ENCODE measurements at places on chromosomes 7 and 10. TPM values are rescaled to one million over a fixed set of nuclear protein-coding genes. Genes with fewer than 3 reads are reported as not detected.

The AKR1C4 gene
- not detected for total RNA-seq

DNA sequence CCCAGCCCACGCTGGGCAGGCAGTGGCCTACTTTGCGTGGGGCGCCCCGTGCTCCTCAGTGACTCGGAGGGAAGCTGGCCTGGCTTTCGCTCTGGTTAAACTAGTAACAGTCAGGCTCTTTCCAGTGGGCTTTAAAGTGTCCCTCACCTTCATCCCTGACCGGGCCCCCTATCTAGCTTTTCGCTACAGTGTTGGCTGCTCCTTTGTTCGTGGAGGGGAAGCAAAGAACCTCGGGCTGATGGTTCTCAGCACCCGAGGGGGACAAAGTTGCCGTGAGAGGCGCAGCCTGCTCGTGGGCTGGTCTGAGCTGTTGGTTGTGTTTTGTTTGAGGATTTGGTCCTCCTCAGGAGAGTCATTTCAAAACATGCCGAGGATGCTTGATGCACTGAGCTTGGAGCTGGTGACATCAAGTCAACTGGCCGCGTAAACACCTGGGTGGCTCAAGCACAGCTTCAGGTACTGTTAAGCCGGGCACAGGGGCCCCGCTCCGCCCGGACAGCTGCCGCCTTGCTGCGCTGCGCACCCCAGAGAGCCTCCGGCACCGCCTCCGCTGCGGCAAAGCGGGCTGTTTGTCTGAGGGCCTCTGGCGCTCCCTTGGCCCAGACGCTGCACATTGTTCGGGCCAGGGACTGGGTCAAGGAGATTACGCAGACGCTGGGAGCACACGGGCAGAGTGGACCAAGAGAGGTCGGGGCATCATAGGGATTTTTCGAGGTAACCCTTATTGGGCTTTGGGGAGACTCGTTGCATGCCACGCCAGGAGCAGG, 1.6 kb downstream of the DLX6 start:
- peaks cover 12% of the 10 kb centered on the region for H3K4me1 ChIP-seq
- peak overlapping the region; percentile 58 for H3K4me3 ChIP-seq
- DNase-seq = no peak

DNA sequence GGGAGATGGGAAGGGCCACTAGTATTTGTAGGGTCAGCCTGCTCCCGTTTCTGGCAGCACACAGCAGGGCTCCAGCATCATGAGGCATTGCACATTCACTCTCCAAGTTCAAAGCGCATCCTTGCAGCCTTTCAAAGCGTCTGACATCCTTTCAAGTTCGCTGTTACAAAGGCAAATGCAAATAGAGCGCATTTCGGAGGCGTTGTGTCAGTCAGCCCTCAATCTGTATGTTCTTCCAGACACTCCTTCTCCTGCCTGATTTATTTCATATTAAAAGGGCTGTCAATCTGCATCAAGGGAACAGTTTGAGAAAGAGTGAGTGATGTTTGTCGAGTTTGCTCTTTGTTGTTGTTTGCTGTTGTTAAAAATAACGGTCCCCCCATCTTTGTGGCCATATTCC, 188.5 kb downstream of the SNX10 start:
- H3K4me3 ChIP-seq = no peak overlapping the region
- no peaks in the 10 kb centered on the region for H3K4me1 ChIP-seq
- H3K27me3 ChIP-seq = peaks cover 22% of the 10 kb centered on the region
- no peaks in the 10 kb centered on the region for H3K36me3 ChIP-seq

DNA sequence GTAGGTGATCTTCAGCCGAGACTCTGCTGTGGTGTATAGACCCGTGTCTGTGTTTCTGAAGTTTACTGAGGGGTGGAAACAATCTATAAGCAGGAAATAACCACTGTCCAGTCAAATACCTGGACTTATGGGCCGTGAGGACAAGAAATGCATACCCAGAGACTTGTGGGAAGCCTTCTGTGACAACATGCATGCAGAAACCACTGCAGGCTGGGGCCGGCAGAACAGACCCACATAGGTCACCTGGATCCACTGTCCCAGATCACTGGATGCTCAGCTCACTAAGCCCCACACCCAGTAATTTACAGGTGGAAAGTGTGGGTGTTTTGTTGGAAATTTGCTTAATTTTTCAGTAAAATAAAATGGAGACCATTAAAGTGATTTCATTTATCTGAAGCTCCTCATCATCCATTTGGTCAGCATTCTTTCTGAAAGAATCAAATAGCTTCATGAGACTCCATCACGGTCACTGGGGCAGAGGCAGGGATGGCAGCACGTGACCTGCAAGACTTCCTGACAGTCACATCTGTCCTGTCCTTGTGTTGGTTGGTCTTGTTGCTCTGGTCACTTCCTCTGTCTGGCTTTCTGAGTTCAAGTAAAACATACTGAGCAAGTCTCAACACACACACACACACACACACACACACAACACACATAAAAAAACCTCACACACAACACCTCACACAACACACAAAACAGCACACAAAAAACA, 108.3 kb downstream of the TNS3 start:
- H3K27me3 ChIP-seq = no peaks in the 10 kb centered on the region
- no peaks in the 10 kb centered on the region for H3K4me1 ChIP-seq
- H3K4me3 ChIP-seq = no peak overlapping the region
- no peaks in the 10 kb centered on the region for H3K36me3 ChIP-seq
- DNase-seq = no peak

GRCh38 chr7:72040641-72041040, 371.5 kb downstream of the CALN1 start:
- DNase-seq = no peak
- no peaks in the 10 kb centered on the region for H3K27me3 ChIP-seq
- no peak overlapping the region for H3K27ac ChIP-seq
- H3K4me1 ChIP-seq = no peaks in the 10 kb centered on the region
- H3K4me3 ChIP-seq = no peak overlapping the region

GRCh38 chr7:38679419-38679818, 48.2 kb upstream of the AMPH start:
- no peak overlapping the region for H3K27ac ChIP-seq
- H3K4me1 ChIP-seq = no peaks in the 10 kb centered on the region
- H3K27me3 ChIP-seq = peaks cover 7% of the 10 kb centered on the region
- no peak for DNase-seq
- H3K36me3 ChIP-seq = no peaks in the 10 kb centered on the region
- no peak overlapping the region for H3K4me3 ChIP-seq
